CD4-positive, CD25-positive, alpha-beta regulatory T cell (primary cell): ENCODE measurements at places on chromosomes 5 and 9.

- no peak for DNase-seq
These were observed 10.1 kb downstream of the IFNA5 start for GRCh38 chr9:21294904-21295538.

DNA sequence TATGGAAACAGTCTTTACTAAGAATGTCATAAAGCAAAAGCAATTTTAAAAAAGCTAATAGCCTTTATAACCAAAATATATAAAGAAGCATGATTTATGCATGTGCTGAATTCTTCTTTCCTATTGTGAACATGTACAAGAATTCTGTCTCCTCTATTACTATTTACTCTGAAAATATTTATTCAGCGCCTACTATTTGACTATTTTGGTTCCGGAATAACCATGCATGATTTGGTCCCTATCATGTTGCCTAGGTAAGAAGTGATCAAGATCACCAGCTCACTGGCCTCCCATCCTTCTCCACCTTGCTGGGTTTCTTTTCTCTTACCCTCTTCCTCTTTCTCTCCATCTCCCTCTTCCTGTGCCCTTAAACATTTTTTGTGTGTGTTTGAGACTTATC is 443.8 kb downstream of the SH3GL2 start:
- no peak for DNase-seq

DNA sequence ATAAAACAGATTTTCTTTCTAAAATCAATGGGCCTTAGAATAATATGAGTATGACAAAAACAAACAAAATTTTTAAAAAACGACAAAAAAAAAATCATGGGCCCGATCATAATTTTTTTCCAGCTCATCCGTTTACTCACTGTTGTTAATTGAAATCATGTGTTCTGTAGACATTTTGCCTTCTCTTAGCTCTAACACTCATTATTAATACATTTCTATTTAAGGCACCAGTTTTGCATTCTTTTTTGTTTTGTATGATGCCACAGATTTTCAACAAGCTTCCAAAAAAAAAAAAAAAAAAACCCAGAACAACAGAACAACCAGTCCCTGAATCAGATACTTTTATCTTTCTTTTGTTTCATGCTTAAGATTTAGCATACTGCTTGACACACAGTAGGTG is 86.4 kb downstream of the PRLR start:
- DNase-seq: no peak

DNA sequence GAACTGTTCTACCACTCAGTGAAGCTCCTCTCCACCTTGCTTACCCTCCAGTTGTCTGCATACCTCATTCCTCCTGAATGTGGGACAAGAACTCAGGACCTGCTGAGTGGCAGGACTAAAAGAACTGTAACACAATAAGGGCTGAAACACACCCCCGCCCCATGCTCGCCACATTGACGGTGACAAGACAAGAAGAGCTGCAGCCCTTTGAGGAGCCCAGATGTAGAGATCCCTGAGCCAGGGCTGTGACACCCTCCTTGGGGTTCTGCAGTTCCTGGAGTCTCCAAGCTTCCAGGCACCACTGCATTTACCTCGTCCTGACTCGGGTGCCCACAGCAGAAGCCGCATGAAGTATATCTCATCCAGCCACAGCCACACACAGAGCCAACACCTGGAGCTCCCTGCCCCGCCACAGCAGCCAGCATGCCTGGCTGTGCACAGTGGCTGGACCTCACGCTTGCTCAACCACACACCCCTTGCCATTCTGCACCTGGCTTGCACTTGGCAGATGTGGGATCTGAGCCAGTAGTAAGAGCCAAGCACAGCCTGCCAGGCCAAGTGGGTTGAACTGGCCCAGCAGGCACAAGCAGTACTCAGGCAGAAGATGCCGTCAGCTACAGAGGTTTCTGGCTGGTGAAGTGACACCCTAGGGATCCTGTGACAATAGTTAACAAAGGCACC is 166.1 kb downstream of the RNF180 start:
- DNase-seq: no peak

DNA sequence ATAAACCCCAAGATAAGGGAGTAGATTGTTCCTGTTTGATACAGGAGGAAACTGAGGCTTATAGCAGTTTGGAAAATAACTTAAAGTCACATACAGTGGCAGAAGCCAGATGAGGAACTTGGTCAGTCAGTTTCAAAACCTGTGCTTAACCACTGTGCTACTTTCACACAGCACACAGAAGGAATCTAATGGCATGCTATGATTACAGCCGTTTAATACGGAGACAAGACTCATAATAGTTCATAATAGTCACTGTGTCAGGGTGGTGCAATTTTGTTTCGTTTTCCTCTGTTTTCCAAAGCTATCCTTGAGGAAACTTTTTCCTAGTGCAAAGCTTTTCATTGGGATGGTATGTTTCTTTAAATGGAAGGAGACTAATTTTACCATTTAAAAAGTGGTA is 112.3 kb downstream of the GCNT1 start:
- DNase-seq: peak; percentile 13

DNA sequence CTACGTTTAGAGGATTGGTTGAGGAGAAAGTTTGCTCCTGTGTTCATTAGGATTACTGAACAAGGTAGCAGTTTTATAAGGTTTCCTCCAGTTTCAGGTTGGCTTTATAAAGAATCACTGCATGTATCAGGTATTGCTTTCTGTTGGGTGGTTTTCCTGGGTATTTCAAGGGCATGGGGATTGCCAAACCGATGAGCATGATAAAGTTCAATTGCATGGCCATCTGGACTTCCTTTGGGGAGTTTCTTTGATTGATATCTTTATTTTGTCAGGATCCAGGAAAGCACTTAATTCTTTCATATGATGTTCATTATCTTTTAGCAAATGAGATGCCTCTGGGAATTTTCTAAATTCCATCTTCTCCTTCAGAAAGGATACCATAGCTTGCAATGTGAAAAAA is 10.3 kb upstream of the GABBR2 start:
- no peak for DNase-seq
